ENCODE measurements at places on chromosomes 5 and 9.

- no peak for DNase-seq
Measured at GRCh38 chr9:107367727-107368502, 84.8 kb downstream of the RAD23B start.

GRCh38 chr5:111461255-111461671, 51.1 kb downstream of the STARD4 start:
- peak; percentile 20 for DNase-seq

GRCh38 chr9:108552459-108553040, 303.2 kb downstream of the ACTL7B start:
- DNase-seq: no peak

GRCh38 chr9:137371946-137372651, 50.9 kb downstream of the EXD3 start:
- no peak for DNase-seq

GRCh38 chr5:136089791-136090190, 42.9 kb upstream of the SMAD5 start:
- no peak for DNase-seq

- DNase-seq: no peak
Measured at GRCh38 chr5:153711755-153712154, 221.3 kb downstream of the GRIA1 start.

DNA sequence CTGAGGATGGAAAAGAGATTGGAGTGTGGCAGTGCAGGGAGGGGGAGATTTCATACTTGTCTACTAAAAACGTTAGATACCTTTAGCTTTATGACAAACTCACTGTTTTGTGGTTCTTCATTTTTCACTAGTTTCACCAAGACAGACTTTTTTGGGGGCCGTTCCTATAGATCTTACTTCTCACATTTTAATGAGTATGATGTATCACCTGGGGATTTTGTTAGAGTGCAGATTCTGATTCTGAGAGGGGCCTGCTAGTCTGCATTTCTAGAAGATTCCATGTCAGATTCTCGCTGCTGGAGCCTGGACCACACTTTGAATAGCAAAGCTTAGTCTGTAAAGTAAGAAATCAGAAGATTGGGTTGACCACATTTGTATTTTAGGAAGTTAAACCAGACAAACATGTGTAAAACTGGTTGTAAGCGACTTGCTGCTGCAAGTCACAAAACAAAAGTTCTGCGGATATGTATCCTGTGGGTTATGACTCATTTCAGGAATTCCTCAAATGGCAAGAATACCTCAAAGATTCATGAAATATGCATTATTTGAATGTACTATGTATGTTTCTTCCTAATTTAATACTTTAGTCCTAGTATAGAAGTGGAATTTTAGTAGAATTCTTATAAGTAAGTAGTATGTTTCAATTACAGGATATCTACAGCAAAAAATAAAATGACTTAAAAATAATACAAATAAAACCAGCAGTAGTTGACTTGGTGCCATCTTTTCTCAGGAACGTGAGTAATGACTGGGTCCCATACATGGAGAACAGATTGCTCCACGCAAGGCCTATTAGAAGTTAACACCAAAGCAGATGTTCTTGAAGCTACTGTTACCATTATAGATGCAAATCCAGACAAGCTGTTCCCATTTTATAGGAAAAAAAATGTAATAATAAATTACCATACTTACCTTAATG, 27.8 kb downstream of the NFIL3 start:
- DNase-seq: no peak

GRCh38 chr9:130977811-130978221, 31.2 kb upstream of the LAMC3 start:
- DNase-seq: no peak

- no peak for DNase-seq
Measured at GRCh38 chr5:35160486-35161116, 69.7 kb downstream of the PRLR start.

DNA sequence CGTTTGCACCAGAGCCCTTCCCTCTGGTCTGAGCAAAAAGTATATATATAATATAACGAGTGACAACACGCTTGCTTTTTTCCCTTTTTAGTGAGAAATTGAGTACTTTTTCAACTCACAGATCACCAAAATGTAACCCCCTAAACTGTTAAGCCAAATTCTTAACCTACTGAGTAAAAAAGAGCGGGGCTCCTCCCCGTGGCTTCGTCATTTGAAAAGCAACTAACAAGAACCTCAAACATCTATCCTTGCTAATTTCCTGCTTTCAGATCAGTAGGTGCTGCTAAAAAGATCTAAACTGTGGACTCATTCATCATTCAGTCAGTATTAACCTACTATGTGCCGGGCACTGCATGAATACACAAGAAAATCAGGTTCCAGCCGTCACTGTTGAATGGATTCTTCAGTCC, 1.0 kb upstream of the PTBP3 start:
- DNase-seq: no peak

- no peak for DNase-seq
Measured at GRCh38 chr9:80885894-80886293, 803.5 kb downstream of the TLE1 start.

- no peak for DNase-seq
Measured at GRCh38 chr5:78504704-78505677, 143.6 kb downstream of the LHFPL2 start.

- no peak for DNase-seq
Measured at GRCh38 chr5:161314033-161314432, 232.5 kb downstream of the GABRB2 start.

- DNase-seq: no peak
Measured at GRCh38 chr5:58887721-58888409, 305.0 kb downstream of the RAB3C start.

GRCh38 chr9:87567571-87567970, 69.9 kb downstream of the DAPK1 start:
- no peak for DNase-seq

- DNase-seq: peak; percentile 38
Measured at GRCh38 chr5:142484821-142485387, 160.1 kb upstream of the SPRY4 start.

GRCh38 chr5:5401095-5401494, 21.4 kb upstream of the ICE1 start:
- DNase-seq: no peak

DNA sequence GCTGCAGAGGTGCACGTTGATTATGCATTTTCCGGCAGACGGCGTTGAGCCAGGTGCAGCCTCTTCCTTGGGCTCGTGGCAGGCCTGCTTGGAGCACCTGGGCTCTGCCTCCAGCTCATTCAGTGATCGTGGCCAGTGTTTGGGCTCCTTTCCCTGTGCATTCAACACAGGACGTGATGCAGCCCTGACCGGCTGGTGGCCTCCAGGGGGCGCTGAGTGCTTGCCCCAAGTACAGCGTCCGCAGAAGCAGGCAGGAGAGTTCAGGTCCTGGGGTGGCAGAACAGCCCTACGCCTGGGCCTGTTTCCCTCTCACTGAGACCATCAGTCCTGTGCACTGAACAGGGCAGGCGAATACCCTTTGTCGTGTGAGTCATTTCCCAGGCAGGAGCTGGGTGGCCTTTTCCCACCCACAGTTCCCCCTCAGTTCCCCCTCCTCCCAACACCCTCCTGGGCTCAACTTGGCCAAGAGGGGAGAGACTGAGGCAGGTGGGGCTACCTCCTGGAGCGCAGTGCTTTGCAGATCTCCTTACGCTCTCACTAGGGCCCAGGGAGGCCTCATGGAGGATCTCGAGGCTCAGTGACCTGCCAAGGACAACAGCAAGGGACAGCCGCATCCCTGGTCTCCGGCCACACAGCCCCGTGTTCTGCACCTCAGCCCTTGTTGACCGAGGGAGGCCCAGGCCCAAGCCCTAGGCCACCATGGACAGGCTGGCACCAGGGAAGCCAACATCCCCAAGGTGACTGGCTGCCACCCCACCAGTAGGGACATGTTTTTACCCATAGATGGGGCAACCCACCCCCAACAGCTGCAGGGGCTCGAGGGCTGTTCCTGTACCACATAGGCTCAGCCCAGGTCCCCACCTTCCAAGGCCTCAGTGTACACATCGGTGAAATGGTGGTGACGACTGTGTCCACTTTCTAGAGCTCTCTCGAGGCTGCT, 52.9 kb downstream of the LRSAM1 start:
- peak; percentile 90 for DNase-seq

GRCh38 chr5:1552521-1553255, 28.9 kb upstream of the LPCAT1 start:
- DNase-seq: no peak

DNA sequence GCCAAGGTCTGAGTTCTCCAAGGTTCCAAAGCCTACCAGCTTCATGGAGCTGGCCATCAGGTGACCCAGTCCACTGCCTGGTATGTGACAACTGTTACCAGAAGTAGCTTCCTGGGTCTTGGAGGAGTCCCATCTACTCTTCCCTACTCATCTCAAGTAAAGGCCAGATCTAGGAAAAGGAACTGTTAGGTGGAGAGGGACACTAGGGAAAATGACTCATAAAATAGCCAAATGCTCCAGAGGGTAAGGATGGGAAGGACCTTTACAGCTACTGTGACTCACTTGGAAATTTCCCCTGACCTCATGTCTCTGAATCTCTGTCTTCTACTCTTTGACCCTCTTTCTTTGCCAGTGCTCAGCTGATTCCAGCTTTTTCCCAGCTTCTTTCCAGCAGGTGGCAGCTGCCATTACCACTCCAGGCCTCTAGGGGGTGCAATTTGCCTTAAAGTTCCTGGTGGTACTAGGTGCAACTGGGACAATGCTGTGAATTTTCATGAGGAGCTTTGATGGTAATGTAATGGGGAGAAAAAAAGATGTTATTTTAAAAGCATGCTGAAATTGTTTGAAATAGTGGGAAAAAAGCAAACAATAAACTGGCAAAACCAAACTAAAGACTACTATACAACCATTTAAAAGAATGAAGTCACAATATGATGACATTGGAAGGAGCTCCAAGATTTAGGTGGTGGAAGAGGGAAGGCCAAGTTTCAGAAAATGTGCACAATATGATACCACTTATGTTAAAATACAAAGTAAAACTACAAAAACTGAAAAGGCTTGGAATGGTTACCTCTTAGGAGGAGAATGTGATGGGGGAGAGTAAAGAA, 27.1 kb upstream of the MYORG start:
- DNase-seq: peak; percentile 44

DNA sequence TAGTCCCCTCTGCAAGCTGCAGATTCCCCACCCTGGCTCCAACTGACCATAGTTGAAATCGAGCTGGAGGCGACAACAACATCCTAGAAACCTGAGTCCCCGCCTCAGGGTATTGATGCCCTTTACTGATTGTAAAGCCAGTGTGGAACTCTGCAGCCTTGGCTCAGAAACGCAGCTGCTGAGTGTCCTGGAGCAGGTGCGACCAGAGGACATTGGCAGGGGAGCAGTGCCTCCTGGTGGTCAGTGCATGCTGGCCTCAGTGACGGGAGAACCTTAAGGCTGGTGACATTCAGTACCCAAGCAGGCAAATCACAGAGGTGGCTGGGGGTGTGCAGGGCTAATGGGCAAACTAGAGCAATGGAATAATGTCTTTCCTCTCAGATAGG, 20.4 kb upstream of the ZNF354B start:
- DNase-seq: peak; percentile 35

GRCh38 chr5:96733771-96734500, 71.8 kb downstream of the CAST start:
- DNase-seq: no peak

DNA sequence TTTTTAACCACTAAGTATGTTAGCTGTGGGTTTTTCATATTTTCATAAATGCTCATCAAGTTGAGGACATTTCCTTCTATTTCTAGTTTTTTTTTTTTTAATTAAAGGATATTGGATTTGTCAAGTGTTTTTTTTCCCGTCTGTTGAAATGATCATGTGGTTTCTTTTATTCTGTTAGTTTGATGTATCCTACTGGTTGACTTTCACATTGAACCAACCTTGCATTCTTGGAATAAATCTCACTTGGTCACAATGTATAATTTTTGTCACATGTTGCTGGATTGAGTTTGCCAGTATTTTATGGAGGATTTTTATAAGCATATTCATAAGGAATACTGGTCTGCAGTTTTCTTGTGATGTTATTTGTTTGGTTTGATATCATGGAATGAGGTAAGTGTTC, 12.4 kb downstream of the FAM200C start:
- no peak for DNase-seq

DNA sequence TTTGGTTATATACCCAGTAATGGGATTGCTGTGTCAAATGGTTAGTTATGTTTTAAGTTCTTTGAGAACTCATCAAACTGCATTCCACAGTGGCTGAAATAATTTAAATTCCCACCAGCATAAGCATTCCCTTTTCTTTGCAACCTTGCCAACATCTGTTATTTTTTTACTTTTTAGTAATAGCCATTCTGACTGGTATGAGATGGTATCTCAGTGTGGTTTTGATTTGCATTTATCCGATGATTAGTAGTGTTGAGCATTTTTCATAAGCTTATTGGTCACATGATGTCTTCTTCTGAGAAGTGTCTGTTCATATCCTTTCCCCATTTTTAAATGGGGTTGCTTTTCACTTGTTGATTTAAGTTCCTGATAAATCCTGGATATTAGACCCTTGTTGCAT, 435.7 kb upstream of the RIOK2 start:
- no peak for DNase-seq

GRCh38 chr9:137454597-137455358, 4.4 kb downstream of the NSMF start:
- no peak for DNase-seq

GRCh38 chr5:86917117-86917579, 299.4 kb downstream of the COX7C start:
- DNase-seq: no peak

DNA sequence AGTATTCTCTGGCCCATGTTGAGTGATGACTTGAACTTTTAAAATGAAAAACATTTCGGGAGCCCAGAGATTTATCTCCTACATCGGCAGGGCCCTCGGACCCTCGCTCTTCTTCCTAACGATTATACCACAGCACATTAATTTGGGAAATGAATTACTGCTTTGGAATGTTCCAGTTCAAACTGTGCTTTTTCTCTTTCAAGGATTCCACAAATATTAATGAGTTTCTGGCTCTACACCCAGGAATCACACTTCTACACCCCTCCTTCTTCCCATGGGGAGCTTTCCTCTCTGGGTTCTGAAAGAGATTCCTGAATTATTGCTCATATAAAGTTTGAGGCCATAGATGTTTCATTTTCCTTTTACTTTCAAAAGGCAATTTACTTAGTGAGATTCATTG, 41.2 kb downstream of the NSG2 start:
- DNase-seq: no peak

- DNase-seq: no peak
Measured at GRCh38 chr5:180113660-180114303, 42.2 kb upstream of the RNF130 start.

- no peak for DNase-seq
Measured at GRCh38 chr9:22238809-22239684, 207.6 kb upstream of the DMRTA1 start.
